ENCODE measurements at places on chromosomes 12 and 14. TPM values are rescaled to one million over a fixed set of nuclear protein-coding genes. Genes with fewer than 3 reads are reported as not detected.

Gene TMTC1
- 33.2 TPM for total RNA-seq

Gene CIDEB
- total RNA-seq: 2.4 TPM

Gene TULP3
- total RNA-seq: 6.2 TPM

Gene NEMF
- total RNA-seq: 54.0 TPM

Gene C12orf54
- total RNA-seq: not detected

Gene CAPZA3
- total RNA-seq: not detected

Gene ASCL1
- total RNA-seq: not detected

Gene EIF2S3B
- total RNA-seq: 0.62 TPM

Gene ADAMTS20
- not detected for total RNA-seq

DNA sequence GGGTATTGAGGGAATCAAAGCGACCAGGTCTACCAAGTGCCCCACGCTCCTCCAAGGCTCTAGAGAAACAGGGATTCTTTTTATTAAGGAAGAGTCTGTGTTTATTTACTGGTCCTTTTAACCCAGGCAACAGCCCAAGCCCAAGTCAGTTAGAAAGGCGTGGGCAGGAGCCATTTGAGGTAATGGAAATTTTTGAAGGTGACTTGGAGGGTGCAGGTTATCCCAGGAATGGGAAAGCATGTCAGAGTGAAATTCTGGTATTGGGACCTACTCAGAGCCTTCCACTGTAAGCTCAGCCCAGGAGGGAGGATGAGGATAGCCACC lies 2.9 kb downstream of the SLC6A12 start:
- DNase-seq: no peak

DNA sequence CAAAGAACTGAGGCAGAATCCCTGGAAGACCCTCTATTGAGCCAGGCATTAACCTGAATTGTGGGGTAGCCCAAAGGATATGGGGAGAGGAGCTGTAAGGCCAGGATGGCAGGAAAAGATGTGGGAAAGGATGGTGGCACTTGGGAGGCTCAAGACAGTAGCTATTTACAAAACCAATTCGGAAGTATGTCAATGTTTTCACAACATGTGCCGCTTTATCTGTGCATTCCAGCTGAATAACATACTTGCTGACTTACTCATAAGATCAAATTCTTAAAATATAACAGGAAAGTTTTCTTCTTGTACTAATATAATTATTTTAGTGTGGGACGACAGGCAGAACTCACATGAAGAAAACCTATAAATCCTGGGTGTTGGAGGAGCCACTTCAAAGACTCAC lies 10.6 kb downstream of the BBS10 start:
- DNase-seq: no peak

GRCh38 chr12:97005646-97006045 lies 98.6 kb downstream of the NEDD1 start:
- DNase-seq: no peak

DNA sequence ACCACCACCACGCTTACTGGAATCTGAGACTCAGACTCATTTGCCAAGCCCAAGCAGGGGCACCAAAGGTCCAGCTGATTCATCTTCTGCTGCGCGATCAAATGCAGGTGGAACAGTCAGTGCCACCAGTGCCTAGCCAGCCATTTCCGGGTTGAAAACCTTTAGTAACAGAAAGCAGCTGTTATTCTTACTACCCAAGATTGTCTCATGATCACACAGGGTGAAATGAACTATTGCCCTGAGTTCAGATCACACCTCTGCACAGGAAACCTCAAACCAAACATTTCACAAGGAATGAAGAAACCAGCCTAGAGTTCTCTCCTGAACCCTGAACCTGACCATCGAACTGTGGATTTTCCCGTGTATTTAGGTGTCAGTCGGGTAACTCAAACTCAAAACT lies 88.9 kb downstream of the RIMBP2 start:
- no peak for DNase-seq

GRCh38 chr14:78153064-78153341 lies 17.2 kb upstream of the NRXN3 start:
- DNase-seq: no peak

DNA sequence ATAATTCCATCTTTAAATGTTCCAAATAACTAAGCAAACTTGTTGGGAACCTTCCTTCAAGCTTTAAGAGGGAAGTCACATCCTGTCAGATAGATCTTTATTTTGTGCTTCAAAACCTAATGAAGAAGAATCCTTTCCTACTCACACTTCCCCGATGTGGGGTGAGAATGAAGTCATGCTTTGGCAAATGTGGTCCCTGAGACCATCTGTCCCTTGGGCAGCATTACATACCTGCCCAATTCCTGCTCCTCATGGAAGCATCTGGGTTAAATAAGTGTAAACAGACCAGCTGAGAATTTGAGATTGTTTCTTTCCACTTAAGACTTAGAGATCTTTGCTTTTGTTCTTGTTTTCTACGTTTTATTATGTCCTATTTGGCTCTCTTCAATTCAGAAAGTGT lies 606.0 kb upstream of the TMEM132C start:
- no peak for DNase-seq

- DNase-seq: no peak
These were observed 90.3 kb downstream of the RPS6KA5 start for GRCh38 chr14:90970167-90970600.

GRCh38 chr14:53306911-53307310 lies 153.8 kb upstream of the DDHD1 start:
- DNase-seq: no peak

- no peak for DNase-seq
These were observed 203.1 kb downstream of the ITPR2 start for GRCh38 chr12:26629864-26630263.

GRCh38 chr14:26531894-26532293 lies 65.9 kb downstream of the NOVA1 start:
- DNase-seq: no peak

GRCh38 chr12:49451468-49452259 lies 84.4 kb downstream of the SPATS2 start:
- no peak for DNase-seq

DNA sequence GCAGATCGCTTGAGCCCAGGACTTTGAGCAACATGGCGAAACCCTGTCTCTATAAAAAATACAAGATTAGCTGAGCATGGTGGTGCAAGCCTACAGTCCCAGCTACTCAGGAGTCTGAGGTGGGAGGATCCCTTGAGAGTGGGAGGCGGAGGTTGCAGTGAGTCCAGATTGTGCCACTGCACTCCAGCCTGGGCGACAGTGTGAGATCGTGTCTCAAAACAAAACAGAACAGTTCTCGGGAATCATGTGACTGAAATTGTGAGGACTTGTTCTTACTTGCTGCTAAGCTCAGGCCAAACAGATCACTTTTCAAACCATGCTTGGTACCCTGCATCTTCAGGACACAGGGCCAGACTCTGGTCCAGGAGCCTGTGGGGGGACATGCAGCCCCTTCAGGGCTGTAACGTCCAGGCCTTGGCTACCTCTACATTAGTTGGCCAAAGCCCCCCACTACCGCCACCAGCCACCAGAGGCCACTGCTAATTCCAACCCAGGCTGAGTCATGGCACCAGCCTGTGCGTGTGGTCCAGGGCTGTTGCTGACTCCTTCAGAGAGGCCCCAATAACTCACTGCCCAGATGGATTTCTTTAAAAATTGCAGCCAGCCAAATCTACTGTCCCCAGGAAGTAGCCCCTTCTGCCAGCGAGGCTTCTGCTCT lies 33.4 kb upstream of the SYNDIG1L start:
- no peak for DNase-seq

DNA sequence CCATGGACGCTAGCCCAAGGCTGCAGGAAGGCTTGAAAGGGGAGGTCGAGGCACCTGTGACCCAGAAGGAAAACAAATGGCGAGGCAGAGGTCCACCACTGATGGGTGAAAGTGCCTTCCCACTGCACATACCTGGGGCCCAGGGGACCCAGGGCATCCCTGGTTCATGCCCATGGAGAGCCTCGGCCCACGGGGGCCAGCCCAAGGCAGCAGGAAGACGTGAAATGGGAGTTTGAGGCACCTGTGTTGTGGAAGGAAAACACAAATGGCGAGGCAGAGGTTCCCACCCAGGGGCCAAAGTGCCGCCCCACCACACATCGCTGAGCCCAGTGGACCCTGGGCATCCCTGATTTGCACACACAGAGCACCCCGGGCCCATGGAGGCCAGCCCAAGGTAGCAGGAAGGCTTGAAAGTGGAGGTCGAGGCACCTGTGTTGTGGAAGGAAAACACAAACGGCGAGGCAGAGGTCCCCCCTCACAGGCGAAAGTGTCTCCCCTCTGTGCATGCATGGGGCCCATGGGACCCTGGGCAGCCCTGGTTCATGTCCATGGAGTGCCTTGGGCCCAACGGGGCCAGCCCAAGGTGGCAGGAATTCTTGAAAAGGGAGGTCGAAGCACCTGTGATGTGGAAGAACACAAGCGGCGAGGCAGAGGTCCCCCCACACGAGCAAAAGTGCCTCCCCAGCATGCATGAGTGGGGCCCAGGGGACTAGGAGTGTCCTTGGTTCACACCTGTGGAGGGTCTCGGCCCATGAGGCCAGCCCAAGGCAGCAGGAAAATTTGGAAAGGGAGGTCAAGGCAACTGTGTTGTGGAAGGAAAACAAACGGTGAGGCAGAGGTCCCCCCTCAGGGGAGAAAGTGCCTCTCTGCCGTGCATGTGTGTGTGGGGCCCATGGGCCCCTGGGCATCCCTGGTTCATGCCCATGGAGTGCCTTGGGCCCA lies 383.3 kb downstream of the ALG10 start:
- DNase-seq: peak; percentile 66

DNA sequence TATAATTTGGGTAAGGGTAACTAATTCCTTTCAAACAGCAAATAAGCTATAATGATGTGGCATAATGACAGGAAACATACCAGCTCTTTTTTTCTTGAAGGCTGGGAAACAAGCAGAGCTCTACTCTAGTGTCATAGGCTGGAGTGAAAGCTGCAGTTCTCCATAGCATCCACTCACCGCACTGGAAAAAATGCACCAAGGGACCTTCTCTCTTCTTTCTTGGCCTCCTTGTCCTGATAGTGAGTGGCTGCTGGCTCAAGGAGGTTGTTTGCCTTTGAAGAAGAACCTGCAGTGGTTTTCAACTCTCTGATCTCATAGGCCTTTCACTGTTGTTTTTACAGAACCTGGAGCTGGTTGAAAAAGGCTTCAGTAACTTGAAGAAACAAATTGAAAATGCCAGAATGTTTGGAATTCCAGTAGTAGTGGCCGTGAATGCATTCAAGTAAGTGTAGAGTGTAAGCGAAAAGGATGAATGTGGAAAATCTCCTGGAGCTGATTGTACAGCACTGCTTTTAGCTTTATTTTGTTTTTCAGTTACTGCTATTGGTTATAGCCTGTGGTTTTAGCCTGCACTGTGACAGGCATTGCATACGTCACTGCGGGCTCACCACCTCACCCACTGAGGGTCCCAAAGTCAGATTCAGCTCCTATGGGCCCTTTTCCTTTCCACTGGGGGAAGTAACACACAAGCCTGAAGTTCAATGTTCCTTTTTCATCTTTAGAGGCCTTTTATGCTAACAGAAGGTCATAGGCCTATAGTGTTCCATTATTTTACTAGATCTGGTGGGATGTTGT lies 17.2 kb upstream of the AKAP5 start:
- DNase-seq: no peak

DNA sequence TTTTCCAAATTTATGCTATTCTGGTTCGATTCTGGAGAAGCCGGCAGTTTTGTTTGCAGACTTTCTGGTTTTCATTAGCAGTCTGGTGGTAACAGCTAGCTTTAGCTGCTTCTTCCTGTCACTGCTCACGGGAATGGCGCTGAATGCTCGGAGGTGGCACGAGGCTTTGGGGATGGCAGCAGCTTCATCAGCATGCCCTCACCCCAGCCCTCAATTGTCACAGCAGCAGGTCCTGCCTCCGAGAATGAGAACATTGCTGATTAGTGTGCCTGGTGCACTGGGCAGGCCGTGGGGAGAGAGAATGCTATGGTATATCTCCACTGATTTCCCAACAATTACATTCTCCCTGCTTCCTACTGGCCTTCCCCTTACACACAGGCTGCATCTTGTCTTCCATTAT lies 73.6 kb downstream of the SAMD4A start:
- DNase-seq: no peak

DNA sequence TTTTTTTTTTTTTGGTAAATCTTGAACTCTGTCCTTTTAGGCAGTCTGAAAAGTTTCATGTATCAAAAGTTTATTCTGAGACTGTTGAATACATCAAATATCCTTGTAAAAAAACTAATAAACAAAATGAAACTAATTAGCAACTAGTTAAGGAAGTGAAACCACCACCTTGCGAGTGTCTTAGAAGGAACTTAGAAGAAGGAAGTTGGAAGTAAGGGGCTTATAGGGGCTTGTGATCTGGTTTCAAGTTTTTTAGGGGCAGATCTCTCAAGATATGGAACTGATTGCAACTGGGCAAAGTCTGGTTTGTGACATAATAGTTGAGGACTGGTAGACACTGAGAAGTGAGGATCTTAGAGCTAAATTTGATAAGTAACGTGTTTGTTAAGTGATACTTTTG lies 748.8 kb downstream of the C12orf50 start:
- DNase-seq: no peak

DNA sequence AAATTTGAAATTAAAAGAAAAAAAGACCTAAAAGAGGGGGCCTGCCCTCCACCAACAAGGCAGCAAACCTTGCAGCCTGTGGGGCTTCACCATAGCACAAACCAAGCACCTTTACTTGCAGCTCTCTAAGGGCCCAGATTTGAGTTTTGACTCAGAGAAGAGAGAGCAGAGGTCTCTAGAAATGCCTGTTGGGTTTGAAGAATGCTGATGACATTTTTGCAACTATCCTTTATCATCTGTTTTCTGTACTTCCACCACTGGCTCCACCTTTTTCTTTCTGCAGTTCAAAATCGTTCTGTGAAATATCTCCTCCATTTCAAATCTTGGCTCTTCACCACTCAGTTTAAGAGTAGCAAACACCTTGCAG lies 83.8 kb upstream of the HMGA2 start:
- no peak for DNase-seq

DNA sequence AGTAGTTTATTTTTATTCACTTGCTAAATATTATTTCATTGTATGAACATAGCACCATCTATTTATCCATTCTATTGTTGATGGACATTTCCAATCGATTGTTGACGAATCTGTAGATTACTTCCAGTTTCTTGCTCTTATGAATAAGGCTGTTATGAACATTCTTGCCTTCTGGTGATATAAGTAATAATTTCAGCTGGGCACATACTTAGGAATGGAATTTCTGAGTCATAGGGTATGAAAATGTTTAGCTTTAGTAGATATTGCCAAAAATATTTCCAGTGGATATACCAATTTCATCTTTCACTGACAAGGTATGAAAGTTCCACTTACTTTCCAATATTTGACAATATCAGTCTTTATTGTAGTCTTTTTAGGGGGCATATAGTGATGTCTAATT lies 468.5 kb downstream of the ETNK1 start:
- no peak for DNase-seq

DNA sequence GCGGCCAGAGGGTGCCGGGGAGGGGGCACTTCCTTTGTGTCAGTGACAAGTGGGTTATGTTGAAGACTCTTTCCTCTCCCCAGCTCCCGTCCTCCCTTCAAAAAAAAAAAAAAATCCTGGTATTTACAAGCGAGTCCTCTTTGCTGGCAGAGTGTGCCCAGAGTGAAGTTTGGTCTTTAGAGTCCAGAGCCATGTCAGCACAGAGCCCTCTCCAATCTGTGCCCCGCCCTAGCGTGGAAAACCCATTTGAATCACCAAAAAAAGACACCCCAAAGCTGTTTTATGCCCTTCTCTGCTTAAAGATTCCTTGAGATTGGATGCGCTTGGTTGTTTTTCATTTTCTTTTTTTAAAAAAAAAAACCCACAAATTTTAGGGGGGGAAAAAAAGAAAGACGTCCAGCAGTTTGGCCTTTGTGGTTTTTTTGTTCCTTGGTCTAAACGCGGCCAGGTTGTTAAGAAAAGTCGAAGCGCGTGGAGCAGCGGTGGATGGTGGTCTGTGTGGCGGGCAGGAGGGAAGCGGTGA lies 3.3 kb downstream of the NKX2-1 start:
- no peak for DNase-seq

- DNase-seq: no peak
These were observed 23.8 kb downstream of the SLC6A13 start for GRCh38 chr12:238736-239398.

All from cardiac septum (tissue), 1 donor.